ENCODE measurements at places on chromosomes 3 and 15.

DNA sequence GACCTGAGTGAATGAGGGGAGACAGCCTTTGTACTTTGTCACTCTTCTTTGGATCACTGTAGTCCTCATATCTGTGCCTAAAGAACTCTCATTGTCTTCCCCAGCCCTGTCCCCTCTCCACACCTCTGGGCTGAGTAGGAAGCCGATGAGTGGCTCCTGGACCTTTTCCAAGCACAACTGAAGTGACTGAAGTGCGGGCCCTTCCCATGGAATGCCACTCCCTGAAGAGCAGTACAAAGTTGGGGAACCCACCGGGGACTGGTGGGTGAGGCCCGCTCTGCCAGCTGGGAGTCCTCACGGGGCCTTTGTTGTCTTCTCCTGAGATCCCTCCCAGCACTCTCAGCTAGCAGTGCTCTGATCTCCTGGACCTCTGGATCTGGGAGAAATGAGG is 90.1 kb downstream of the AAGAB start:
- DNase-seq: no peak

DNA sequence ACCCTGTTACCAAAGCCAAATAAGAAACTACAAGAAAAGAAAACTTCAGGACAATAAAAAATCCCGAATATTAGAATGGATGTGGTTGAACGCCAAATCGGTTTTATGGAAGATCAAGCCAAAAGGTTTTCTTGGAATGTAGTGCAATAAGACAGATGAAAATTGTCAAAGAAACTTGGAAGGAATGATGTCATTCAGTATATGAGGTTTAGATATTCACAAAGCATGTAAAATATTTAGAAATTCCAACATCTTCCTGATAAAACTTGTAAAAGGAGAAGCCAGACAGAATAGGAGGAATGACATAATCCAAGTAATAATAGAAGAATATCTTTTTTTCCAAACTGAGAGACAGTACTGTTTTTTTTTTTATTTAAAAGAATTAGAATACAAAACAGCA is 130.3 kb upstream of the ZPLD1 start:
- DNase-seq: no peak

- DNase-seq: no peak
Observed at GRCh38 chr3:78906930-78907329, 860.9 kb downstream of the ROBO1 start.

DNA sequence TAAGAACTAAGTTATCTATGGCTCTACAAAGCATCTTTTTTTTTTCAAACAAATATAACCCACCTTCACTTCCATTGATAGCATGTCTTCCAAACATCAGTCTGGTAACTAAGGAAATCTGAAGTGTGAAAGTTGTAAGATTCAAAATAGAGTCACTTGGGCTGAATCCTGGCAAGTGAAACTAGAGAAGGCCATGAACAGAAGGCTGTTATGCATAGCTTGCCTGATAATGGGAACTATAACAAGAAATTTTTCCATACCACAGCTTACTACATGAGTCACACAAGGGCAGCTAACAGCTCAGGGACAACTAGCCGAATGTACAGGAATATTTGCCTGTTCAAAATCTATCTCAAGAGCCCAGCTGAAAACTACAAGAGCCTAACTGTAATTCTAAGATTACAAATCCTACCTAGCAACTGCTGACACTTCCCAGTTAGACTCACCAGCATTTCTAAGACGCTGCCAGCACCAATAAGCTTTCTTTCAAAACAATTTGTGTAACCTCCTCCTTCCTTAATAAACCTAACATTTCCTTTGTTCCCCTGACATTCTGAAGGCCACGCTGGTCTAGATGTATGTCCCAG is 1066.5 kb downstream of the PLOD2 start:
- peak; percentile 18 for DNase-seq

- DNase-seq: no peak
Observed at GRCh38 chr3:134309987-134310700, 59.5 kb upstream of the RYK start.

GRCh38 chr15:82810890-82811426 is 1.5 kb downstream of the WHAMM start:
- DNase-seq: no peak

DNA sequence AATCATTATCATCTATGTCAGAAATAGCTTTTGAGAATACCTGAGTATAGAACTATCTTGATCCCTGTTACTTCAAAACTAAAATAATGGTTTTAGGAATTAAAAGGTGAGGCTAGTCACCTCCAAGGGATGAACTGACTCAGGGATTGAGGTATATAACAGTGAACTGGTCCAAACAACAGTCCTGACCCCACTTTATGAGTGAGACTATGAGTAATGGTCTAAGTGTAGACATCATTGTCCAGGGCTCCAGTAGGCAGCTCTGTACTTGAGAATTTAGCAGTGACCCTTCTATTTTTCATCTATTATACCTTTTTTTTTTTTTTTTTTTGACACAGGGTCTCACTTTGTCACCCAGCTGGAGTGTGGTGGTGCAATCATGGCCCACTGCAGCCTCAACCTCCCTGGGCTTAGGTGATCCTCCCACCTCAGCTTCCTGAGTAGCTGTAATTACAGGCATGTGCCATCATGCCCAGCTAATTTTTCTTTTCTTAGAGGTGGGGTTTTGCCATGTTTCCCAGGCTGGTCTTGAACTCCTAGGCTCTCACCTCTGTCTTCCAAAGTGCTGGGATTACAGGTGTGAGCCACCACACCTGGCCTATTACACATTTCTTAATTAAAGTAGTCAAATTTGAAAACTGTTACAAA is 36.3 kb downstream of the MLH1 start:
- DNase-seq: no peak

GRCh38 chr3:196518966-196519717 is 4.0 kb upstream of the SMCO1 start:
- DNase-seq: no peak

- peak; percentile 70 for DNase-seq
Observed at GRCh38 chr15:66619152-66619903, 53.5 kb upstream of the LCTL start.

DNA sequence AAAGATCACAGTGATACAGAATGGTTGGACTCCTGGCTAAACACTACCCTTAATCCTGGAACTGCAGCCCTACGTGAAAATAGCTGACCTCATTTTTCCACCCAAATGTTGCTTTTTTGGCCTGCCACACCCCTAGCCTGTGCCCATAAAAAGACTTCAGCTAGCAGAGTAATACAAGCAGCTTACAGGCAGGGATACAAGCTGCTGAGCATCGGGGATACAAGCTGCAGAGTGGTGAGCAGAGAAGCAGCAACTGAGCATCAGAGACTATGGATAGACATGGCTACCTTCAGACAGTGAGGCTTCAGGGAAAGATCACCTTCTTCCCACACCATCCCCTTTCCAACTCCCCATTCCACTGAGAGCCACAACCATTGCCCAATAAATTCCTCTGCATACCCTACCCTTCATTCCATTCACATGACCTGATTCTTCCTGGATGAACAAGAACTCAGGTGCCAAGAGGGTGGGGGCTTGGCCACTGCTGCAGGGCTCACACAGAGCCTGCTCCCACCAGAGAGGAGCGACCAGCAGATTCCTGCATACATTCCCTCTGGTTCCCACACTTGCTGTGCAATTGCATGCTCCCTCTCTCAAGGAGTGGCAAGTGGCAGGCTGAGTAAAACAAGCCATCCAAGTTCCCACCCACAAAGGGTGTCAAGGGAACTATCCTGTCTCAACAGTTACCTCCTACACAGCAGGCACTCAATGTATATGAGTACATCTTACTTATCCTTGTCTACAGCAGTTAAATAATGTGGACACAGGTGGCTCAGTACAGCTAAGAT is 217.5 kb downstream of the ALCAM start:
- no peak for DNase-seq

- no peak for DNase-seq
Observed at GRCh38 chr3:172057059-172057458, 17.7 kb downstream of the FNDC3B start.

DNA sequence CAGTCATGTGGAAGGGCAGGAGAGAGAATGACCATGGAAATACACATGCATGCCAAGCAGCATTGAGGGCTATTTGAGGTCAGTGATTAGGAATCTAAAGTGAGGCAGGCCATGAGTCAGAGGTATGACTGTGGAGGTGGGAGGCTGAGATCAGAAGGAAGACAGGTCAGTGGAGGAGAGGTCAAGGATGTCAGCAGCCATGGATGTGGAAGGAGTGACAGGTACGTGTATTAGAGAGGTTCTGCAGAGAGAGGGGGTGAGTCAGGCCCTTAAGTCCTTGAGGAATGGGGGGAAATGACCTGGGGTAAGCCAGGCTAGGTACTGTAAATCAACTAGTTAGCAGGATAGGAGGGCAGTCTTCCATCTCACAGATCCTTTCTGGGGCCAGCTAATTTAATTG is 166.6 kb downstream of the ANO10 start:
- DNase-seq: no peak

DNA sequence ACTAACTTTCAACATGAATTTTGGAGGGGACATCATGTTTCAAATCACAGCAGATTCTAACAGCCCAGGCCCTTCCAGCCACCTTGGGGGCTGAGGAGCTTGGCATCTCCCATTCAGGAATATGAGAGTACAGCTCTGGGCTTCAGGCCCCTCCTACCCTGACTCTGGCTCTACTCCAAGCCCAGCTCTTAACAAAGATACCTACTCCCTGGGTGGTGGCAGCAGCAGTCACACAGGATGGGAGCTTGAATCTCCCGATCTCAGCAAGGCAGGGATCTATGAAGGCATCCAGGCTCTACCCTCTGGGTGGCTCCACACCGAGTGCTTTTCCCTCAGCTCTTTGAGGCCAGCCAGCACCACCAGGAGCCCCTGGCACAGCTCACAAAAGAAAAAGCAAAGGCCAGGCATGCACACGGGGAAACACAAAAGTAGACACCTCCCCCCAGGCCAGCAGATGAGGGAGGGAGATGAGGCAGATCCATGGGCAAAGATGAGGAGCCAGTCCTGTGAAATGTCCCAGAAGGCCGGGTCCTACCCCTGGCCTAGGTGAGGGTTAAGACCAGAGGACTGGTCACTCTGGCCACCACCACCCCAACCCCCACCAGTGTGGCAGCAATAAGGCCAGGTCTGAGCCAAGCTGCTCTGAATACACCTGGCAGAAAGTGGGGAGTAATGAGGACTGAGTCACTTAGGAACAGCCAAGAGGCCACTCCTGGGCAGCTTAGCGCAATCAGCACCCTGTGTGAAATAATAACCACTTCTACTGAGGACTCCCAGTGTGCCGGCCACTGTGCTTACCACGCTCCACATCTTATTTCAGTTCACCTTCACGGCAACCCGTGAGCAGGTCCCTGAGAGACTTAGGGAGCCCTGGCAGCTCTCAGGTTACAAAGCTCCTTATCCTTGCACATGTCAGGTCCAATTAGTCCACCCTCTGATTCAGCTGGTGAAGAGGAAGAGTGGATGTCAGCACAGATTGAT is 24.3 kb downstream of the PLA2G4F start:
- no peak for DNase-seq

DNA sequence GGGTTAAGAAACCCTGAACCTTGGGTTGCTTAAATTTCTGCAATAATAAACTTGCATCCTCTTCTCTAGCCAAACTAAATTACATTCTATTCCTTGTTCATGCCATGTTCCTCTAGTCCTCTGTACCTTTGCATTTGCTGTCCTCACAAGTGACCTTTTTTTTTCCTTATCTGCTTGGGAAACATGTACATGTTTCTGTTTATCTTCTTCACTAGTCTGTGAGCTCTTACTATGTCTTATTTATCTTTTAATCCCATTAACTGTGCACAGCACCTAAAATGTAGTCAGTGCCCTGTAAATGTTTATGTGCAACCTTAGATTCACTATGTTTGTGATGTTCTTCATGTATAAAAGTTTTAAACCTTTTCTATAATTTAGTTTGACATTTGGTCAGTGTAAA is 61.9 kb downstream of the REC114 start:
- no peak for DNase-seq

- no peak for DNase-seq
Observed at GRCh38 chr15:41018534-41018933, 65.3 kb downstream of the CHAC1 start.

DNA sequence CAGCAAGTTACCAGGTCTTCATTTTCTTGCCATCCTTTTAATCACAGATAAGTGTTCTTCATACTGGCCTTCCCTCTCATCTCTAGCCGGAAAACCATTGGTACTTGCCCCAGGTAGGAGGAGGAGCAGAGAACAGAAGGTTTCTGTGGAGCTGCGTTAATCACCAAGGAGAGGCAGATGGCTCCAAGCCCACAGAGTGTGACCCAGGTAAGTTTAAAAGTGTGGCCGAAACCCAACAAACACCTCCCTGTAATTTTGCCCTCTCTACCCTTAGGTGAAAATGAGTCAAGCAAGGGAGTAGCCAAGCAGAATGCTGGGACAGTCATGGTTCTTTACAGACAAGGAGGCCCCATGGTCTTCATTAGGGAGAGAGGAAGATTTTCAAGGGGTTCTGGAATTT is 37.3 kb downstream of the NFKBIZ start:
- DNase-seq: no peak

DNA sequence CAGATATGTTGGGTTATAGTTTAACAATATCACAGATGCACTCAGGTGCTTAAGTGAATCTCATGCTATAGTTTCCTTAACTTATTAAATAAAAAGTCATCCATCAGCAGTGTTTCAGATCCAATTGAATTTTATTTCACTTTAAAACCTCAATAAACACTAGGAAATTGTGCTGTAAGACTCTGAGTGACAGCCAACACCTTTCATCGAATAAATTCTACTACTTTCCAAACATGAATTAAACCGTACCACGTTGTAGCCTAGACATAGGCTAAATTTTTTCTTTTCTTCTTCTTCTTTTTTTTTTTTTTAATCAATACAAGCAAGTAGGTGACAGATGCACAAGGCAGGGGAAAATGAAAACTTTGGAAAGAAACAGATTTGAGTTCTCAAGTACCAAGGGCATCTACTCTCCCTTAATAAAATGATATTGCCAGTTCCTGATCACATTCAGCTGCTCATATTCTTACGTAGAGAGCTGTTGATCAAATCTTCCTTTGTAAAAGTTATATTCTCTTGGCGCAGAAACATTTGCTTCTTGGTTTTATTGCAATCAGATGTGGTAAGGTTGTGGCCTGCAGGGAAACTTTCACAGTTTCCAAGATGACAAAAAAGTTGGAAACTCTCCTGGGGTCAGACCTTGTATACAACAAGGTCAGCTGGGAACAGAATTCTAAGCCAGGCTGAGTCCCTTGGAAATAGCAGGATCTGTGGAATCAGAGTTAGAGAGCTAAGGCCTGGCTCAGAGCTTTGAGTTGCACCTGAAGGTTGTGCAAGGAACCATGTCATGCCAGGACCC is 147.7 kb downstream of the CD47 start:
- no peak for DNase-seq

DNA sequence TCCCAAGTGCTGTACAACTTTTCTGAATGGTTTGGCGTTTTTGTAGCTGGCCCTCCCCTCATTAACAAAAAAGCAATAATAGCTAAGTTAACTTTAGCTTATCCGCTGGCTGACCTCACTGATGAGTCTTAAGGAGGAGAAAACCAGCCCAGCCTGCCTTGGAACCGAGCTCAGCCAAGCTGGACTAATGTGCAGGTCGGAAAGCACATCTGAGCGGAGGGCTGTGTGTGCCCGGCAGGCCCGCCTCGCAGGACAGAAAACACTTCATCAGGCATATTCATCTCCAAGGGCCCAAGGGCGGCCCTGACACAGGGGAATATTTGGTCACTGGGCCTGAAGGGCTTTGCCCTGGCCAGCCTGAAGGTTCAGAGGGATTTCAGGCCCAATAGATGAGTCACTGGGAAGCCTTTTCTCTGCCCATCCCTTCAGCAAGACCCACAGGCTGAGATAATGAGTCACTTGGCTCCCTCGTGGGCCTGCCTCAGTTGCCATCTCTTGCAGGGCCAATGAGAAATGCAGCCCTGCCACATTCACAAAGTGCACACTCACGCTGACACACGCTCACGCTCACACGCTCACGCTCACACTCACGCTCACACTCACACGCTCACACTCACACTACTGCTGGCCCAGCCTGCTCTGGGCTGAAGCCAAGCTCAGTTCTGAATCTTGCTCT is 75.1 kb downstream of the SLC12A8 start:
- no peak for DNase-seq

- no peak for DNase-seq
Observed at GRCh38 chr3:31636694-31637442, 104.1 kb downstream of the STT3B start.
